ENCODE measurements at places on chromosomes 2 and 18.

GRCh38 chr2:55986001-55986400 is 62.4 kb upstream of the EFEMP1 start:
- no peak overlapping the region for H3K4me3 ChIP-seq
- H3K4me1 ChIP-seq = no peaks in the 10 kb centered on the region
- no peaks in the 10 kb centered on the region for H3K27me3 ChIP-seq
- DNase-seq = no peak
- H3K36me3 ChIP-seq = no peaks in the 10 kb centered on the region

DNA sequence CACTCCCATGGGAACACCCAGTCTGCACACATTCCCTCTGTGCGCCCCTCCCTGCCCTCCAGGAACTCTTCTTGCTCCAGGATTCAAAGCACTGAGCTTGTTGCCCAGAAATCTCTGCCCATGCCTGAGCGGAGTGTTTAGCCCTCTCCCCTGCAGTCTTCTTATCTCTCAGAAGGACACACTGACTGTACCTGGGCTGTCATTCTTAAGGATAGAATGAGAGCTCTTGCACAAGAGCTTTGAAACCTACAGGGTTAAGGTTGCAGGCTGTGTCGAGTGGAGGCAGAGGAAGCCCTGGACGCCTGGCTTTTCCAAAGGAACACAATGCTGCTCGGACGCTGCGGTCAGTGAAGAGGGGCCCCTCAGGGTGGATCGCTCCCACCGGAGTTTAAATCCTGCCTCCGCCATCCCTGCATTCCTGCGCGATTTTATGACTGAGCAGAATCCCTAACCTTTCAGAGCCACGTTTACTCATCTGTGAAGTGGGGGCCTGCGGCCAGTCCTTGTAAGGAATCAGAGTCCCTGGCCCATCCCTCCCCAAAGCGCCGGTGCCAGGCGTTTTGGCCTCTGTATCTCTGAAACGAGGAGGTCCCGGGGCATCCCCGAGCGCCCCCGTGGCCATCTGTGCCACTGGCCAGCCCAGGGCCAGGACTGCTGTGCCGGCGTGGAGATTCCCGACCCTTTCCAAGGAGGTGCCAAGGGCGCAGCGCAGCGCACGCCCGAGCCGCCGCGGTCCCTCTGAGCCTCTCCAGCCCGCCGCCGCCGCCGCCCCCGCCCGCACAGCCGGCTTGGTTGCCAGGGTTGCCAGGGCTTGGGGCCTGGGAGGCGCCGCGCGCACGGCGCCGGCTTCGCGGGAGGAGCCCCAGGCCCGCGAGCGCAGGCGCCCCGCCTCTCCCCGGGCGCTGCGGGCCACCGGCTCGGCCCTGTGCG is 58.9 kb downstream of the FAM168B start:
- no peaks in the 10 kb centered on the region for H3K36me3 ChIP-seq
- peak; percentile 48 for DNase-seq
- peaks cover 9% of the 10 kb centered on the region for H3K27me3 ChIP-seq
- peaks cover 44% of the 10 kb centered on the region for H3K4me1 ChIP-seq
- H3K4me3 ChIP-seq = peak overlapping the region; percentile 52

GRCh38 chr18:59272891-59273758 is at the start of gene RAX:
Gene RAX, minus strand, starts transcription at chr18:59273454. Its CDS starts 248 bp downstream, at chr18:59273206.
- H3K36me3 ChIP-seq = no peaks in the 10 kb centered on the region
- no peak within 1 kb of the TSS for H3K27ac ChIP-seq
- no peaks in the 10 kb centered on the region for H3K4me1 ChIP-seq

GRCh38 chr2:42067521-42067920 is 19.7 kb downstream of the PKDCC start:
- no peaks in the 10 kb centered on the region for H3K36me3 ChIP-seq
- no peak for DNase-seq
- no peak overlapping the region for H3K27ac ChIP-seq
- no peaks in the 10 kb centered on the region for H3K27me3 ChIP-seq

DNA sequence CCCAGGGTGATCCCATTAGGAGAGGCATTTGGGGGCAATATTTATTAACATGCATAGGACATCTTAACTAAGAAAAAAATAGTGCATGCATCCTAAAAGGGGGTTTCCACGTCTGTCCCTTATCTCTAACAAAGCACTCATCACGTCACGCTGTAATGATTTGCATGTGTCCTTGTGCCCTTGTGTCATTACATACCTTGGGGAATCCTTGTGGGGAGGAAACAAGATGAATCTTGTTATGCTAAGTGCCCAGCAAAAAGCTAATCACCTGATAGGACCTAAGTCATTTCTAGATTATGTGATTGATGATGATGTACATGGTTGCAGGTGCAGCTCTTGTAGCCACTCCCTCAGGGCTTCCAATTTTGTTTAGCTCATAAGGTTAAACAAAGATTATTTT is 250.9 kb downstream of the FBXO15 start:
- no peak overlapping the region for H3K4me3 ChIP-seq
- DNase-seq = no peak
- no peak overlapping the region for H3K27ac ChIP-seq
- H3K4me1 ChIP-seq = no peaks in the 10 kb centered on the region
- H3K27me3 ChIP-seq = peaks cover 4% of the 10 kb centered on the region
- no peaks in the 10 kb centered on the region for H3K36me3 ChIP-seq

- H3K27me3 ChIP-seq = no peaks in the 10 kb centered on the region
- no peak overlapping the region for H3K4me3 ChIP-seq
- H3K4me1 ChIP-seq = no peaks in the 10 kb centered on the region
- H3K27ac ChIP-seq = no peak overlapping the region
Measured at GRCh38 chr2:176821350-176821749, 391.2 kb upstream of the HNRNPA3 start.

- no peaks in the 10 kb centered on the region for H3K36me3 ChIP-seq
- H3K4me3 ChIP-seq = no peak overlapping the region
- no peak overlapping the region for H3K27ac ChIP-seq
Measured at GRCh38 chr2:8714971-8715370, 33.1 kb downstream of the ID2 start.

GRCh38 chr2:157696036-157696435 is 67.4 kb upstream of the ACVR1C start:
- no peak overlapping the region for H3K4me3 ChIP-seq
- no peaks in the 10 kb centered on the region for H3K4me1 ChIP-seq
- DNase-seq = no peak
- H3K36me3 ChIP-seq = no peaks in the 10 kb centered on the region

DNA sequence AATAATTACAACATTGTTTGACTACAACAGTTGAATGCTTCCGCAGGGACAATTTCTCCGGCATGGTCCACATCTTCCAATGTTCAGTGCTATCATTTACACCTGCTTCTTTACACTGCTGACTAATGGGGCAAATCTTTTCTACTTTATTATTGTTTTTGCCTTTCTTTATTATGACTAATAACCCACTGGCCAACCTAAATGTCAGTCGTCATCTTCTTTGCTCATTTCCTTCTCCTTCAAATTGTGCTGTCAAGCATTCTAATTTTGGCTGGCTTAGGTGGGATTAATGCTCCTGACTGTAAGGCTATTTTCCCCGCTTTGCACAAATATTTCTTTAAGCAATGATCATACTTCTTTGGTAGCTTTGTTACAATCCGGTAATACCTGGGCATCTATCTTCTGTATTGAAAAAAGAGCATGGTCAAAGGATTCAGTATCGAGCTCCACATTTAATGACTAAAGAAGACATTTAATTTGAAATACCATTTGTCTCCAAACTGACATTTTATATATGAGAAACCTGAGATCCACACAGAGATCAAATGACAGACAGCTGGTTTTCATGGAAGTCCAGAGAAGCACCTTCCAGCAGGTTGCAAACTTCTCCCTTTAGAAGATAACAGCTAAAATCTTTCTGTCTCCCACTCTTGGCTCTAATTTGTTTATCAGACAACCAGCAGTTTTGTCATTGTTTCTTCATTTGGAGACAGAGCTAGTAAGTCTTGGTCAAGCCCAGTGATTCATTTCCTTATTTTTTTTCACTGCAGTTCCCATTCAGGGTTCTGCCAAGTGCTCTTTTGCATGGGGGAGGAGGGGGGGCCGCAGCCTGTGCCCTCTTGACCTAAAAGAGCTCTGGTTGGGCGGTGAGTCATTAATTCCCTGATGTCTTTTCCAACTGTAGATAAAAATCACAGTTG is 132.9 kb downstream of the SOCS6 start:
- no peak overlapping the region for H3K27ac ChIP-seq
- peaks cover 10% of the 10 kb centered on the region for H3K4me1 ChIP-seq
- H3K36me3 ChIP-seq = no peaks in the 10 kb centered on the region
- DNase-seq = peak; percentile 93
- no peaks in the 10 kb centered on the region for H3K27me3 ChIP-seq

DNA sequence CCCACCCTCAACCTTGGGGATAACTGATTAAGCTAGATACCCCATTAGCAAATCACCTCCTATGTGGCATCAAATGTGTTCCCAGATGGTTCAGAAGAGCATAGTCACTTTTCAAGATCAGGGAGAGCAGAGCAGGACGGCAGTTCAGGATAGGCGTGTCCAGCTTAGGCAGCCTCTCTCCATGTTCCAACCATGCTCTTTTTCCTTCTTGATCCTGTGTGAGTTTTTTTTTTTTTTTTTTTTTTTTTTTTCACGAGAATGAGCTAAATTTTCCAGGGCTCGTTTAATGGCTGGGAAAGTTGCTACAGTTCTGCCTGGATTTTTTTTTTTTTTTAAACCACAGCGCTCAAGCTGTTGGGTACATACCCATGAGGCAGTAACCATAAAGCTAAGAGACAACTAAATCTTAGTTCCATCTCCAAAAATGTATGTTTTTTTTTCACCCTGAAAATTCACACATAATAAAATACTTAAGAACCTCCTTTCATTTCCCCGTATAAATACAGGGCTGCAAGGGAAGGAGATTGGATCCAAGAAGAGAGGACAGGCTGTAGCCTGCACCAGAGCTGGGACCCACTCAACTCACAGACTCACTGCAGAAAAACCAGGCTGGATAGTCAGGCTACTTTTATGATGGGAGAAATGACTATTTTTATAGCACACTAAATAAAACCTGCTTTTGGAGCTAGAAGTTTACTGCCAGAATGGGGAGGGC is 244.3 kb downstream of the SETBP1 start:
- H3K27ac ChIP-seq = no peak overlapping the region
- no peaks in the 10 kb centered on the region for H3K4me1 ChIP-seq
- no peak for DNase-seq
- H3K27me3 ChIP-seq = no peaks in the 10 kb centered on the region
- no peaks in the 10 kb centered on the region for H3K36me3 ChIP-seq

DNA sequence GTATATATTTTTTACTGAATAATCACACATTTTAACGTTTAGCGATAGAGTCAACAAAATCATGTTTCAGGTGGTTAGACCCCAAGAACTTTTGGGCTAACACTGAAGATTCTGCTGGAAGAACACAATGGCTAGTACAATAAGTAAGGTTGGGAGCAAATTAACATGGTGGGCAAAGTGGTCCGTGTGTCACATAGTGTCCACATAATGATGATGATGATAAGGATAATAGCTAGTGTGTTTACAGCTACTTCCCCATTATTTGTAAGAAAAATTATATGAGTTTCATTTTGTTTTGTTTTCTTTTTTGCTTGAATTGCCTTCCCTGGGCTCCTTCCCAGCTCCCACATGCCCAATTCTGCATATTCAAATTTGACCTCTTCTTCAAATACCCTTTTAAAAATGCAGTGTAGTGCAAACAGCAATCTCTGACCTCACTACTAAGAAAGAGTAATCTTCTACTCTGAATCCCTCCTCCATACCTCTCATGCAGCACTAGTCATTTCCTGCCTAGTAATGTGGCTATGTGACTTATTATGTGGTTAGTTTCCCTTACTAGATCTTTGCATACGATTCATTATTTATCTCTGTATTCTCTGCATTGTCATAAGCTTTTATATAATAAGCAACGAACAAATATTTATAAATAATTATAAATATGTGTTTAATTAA is 16.9 kb upstream of the VPS54 start:
- H3K4me1 ChIP-seq = no peaks in the 10 kb centered on the region
- DNase-seq = no peak
- H3K36me3 ChIP-seq = no peaks in the 10 kb centered on the region
- H3K27me3 ChIP-seq = no peaks in the 10 kb centered on the region
- H3K4me3 ChIP-seq = no peak overlapping the region

DNA sequence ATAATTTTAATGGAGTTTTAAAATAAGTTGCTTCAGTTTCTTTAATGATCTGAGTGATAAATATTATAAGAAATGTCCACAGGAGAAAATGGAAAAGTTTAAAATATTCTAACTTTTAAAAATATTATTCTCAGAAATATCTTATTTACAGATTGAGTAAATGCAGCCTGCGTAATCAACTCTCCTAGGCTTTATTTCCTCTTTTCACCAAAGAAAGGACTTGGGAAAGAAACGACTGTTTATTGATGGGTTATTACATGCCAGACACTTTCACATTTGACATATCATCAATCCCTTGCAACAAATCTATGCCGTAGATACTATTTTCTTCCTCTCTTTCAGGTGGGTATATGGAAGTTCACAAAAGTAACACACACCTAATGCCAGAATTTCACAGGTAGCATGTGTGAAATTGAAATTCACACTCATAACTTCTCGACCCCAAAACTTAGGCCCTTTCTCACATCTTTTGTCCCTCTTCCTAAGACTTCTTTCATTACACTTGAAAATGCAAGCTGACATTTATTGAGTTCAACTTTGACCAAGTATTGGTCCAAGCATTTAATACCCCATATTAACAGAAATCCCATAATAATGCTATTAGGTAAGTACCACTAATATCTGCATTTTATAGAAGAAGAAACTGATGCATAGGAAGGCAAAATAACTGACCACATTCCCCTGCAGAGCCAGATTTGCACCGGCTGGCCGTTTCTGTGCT is 49.2 kb downstream of the MYOM1 start:
- H3K36me3 ChIP-seq = peaks cover 84% of the 10 kb centered on the region
- no peaks in the 10 kb centered on the region for H3K4me1 ChIP-seq
- H3K27me3 ChIP-seq = no peaks in the 10 kb centered on the region

- peak; percentile 64 for DNase-seq
- no peak overlapping the region for H3K4me3 ChIP-seq
- H3K27me3 ChIP-seq = no peaks in the 10 kb centered on the region
- no peaks in the 10 kb centered on the region for H3K36me3 ChIP-seq
- no peaks in the 10 kb centered on the region for H3K4me1 ChIP-seq
- H3K27ac ChIP-seq = no peak overlapping the region
Measured at GRCh38 chr2:119645173-119645855, 33.7 kb upstream of the TMEM177 start.

DNA sequence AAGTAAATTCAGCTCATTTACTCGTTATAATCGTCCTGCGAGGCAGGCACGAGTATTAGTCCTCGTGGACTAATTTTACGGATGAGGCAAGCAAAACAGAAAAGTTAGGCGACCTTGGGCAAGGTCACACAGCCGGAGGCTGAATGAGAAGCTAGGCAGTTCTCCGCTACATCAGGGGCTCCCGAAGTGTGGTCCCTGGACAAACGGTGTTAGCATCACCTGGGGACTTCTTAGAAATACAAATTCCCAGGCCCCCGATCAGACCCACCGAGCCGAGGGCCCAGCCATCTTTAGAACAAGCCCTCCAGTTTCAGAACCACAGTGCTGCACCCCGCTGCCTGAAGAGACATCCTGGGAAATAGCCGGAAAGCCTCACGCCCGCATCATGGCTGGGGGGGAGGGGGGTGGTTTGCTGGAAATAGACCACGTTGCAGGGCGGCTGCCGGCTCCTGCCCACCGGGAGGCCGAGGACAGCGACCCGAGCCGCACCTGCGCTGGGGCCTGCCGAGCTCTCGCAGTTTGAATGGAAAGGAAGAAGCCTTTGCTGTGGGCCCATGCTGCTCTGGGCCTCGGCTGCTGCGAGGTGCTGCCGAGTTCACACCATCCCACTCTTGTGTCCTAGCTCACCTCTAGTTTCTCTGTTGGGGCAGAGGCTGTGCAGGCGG is 72.2 kb downstream of the TFCP2L1 start:
- H3K27me3 ChIP-seq = no peaks in the 10 kb centered on the region
- H3K36me3 ChIP-seq = no peaks in the 10 kb centered on the region
- no peaks in the 10 kb centered on the region for H3K4me1 ChIP-seq
- no peak overlapping the region for H3K4me3 ChIP-seq
